CD4-positive, alpha-beta T cell treated with Interleukin-1 beta for 1 hour (primary cell): ENCODE measurements at places on chromosomes 7 and 10.

DNA sequence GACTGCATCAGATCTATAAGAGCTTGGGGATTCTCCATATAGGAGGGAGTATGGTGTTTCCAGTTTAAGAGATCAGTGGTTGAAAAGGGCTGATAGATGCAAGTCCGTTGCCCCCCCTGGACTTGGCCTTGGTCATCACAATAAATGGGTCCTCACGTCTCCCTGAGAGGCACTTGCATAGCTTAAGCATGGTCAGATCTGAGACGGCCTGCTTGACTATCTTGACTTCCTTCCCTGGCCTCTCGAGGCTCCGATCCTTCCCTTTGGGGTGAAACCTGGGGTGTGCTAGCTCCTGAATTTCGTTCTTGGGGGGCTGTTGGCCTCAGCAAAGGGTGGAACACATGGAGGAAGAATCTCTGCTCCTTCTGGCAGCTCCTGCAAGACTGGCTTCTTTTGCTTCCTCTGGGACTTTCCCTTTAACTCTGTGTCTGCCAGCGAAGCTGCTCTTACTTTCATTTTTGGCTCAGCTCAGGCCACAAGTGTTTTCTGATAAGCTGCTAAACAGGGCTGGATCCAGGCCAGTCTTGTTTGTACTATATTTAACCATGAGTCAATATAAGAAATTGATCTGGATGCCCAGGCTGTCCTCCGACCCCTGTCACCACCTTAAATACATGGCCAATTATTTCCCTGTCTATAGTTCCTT, 11.2 kb upstream of the ZNF485 start:
- DNase-seq: peak; percentile 32

DNA sequence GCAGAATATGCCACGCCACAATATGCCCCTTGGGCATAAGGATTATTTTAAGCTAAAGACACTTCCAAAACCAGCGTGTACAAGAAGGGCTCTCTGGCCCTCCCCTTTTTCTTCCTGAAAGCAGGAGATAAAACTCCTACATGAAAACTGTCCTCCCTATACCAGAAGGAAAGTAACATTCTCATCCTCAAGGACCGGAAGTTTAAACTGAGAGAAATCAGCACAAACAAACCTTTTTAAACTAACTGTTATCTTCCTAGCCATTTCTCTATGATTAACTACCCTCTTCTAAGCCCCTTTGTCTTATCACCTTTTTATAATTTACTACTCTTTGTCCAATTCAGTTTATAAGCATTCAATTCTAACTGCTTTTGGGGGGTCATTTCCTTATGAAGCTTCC, 16.4 kb upstream of the RAPGEF5 start:
- no peak for DNase-seq

DNA sequence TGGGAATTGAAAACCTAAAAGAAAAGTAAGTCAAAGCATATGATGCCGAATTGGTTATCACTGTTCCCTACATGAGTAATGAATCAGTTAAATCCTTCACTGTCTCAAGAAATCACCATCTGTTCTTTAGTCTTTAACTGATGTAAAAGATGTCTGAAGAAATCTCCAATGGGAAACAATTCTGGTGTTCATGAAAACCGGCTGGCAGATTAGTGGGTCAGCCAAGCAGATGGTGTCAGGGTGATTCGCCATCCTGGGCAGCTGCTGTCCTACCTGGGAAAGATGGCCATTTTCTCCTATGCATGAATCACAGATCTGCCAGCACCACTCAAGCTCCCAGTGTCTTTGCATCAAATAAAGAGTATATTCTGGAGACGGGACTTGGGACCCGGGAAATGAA, 925.2 kb upstream of the GHITM start:
- no peak for DNase-seq

- DNase-seq: no peak
These were observed 22.9 kb downstream of the SFTPD start for GRCh38 chr10:79926037-79926436.

DNA sequence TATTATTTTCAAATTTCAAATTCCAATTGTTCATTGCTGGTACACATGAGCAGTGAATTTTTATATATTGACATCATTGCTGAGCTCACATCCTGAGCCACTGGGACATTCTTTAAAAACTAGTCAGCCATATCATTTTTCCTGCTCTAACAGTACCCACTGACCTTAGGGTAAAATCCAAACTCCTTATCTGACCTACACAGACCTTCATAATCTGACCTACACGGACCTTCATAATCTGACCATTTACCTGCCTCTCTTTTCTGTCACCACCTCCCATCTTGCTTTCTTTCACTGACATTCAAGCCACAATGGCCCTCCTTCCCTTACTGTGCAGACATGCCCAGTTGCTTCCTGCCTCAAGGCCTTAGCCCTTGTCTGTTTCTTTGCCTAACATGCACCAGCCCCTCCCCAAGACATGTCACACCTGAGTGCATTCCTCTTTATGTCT, 16.1 kb upstream of the CUZD1 start:
- no peak for DNase-seq

DNA sequence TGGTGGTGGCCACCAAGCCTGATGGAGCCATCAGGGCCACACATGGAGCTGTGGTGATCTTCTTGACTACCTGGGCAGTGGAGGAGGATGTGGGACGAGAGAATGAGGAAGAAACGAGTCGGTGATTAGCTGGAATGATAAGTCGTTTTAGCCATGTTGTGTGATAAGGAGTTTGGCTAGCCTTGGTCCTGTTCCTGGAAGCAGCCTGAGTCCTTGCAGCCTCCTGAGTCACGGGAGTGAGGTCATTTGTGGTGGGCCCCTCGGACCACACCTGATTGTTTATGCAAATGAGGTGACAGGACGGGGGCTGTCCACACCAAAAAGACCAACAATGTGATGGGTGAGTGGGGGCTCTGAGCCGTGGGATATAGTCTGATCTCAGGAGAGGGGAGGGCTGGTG, 554.4 kb downstream of the PTPRN2 start:
- DNase-seq: no peak

DNA sequence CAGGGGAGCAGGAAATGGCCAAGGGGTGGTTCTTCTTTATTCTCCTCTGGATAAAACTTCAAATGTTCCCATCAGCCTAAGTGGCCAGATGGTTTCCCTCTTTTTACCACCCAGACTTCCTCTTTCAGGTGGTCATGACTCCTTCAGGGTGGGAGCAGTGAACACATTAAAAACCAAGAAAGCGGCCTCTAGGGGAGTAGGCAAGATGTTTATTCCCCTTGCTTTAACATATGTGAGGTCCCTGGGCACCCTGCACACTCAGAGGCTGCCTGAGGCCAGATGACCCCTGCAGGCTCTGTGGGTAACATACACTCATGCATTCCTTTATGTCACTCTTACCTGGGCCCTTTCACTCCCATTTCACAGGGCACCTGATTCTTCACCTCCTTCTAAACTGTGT, 357.4 kb downstream of the ABCA13 start:
- DNase-seq: no peak

GRCh38 chr7:47361746-47362215, 220.1 kb downstream of the TNS3 start:
- DNase-seq: no peak

GRCh38 chr10:33273295-33274002, 61.0 kb downstream of the NRP1 start:
- no peak for DNase-seq

- no peak for DNase-seq
These were observed 137.3 kb upstream of the FRMD4A start for GRCh38 chr10:14468023-14468441.

GRCh38 chr10:69508738-69509340, 57.6 kb downstream of the TSPAN15 start:
- DNase-seq: no peak

GRCh38 chr10:35307297-35307696, 29.0 kb upstream of the CCNY start:
- DNase-seq: no peak

- no peak for DNase-seq
These were observed 115.3 kb downstream of the NKX6-2 start for GRCh38 chr10:132670546-132671227.

DNA sequence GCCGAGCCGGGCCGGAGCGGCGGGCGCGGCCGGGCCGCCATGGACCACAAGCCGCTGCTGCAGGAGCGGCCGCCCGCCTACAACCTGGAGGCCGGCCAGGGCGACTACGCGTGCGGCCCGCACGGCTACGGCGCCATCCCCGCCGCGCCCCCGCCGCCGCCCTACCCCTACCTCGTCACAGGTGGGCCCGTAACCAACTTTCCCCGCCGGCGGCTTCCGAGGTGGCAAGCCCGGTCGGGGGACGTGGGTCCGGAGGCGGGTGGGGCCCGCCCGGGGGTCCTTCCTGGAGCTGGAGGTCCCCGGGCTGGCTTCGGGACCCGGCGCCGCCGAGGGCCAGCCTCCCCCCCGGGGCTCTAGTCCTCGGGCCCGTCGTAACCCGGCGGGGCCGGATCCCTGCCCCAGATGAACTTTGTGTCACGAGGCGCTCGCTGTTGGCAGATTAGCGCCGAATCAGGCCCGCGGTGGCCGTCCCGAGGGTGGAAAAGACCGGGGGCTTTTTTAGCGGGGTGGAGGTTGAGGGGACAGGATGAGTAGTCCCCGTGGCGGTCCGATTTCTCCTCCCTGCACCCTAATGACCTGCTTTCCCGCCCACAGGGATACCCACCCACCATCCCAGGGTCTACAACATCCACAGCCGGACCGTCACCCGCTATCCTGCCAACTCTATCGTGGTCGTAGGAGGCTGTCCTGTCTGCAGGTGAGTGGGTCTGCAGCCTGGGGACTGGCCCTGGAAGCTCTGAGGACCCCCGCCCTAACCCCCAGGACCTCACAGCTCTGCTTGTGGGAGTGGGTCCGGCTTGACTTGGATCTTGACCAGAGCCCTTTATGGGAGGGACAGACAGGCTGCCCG, 496 bp downstream of the BRI3 start:
- DNase-seq: peak; percentile 24

DNA sequence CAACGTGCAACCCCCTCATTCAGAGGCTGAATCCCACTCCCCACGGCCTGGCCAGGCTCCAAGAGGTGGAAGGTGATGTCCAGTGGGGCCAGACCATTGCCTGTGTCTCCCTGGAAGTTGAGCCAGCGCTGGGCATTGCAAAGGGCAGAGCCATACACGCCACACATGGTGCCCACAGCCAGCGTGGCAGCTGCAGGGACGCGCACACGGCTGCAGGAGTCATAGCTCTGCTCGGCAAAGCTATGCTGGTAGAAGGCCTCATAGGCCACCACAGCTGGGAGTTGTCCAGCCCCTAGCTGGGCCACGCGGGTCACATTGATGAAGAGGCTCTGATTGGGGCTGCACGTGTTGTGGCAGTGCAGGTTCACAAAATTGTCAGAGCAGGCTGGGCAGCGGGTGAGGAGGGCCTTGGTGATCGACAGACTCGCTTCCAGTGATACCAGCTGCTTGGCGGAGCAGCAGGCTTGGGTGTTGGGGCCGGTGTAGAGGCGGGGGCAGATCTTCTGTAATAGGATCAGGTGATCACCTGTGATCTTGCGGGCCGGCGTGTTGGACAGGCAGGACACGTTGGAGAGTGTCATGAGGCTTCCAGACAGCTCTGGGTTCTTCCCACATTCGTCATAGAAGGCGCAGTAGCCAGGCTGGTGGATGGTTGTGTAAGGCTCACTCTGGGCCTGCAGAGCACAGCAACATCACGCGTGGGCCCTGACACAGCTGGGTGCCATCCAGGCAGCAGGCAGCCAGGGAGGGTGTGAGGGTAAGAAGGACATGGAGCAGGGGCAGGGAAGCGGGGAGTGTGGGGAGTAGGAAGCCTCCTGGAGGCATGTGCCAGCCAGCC, 1.2 kb downstream of the NPC1L1 start:
- DNase-seq: no peak

DNA sequence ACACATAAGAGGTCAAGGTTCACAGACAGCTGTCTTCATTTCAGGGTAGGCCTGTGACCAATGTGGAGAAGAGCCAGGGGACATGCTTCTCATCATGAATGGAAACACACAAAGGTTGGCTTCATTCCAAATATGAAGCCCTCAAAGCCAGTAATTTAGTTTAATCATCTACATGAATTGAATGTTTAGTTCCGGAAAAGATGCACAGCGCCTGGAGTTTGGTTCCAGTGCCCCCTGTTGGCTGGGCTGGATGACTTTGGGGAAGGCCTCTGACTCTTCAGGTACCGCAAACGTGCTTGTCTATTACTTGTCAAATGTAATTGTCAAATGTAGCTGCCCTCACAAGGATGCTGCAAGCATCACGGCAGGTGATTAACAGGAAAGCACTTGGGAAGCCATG, 130.7 kb downstream of the ADRA2A start:
- DNase-seq: no peak

DNA sequence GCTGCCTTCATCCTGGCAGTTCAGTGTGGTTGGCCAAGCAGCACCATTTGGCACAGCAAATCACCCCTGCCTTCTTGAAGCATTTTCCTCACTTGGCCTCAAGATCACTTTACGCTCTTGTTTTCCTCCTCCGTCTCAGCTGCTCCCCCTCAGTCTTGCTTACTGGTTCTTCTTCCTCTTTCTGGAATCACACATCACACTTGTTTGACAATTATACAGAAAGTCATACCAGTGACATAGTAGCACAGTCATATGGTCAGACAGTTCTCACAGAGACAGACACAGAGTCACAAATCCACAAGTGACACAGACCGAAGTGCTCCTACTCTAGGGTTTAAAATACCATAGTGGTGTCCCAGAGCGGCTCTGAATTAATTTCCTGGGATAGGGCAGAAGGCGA, 43.8 kb upstream of the ARL4A start:
- peak; percentile 36 for DNase-seq

- DNase-seq: no peak
These were observed 56.4 kb downstream of the KAT6B start for GRCh38 chr10:74882831-74883230.

DNA sequence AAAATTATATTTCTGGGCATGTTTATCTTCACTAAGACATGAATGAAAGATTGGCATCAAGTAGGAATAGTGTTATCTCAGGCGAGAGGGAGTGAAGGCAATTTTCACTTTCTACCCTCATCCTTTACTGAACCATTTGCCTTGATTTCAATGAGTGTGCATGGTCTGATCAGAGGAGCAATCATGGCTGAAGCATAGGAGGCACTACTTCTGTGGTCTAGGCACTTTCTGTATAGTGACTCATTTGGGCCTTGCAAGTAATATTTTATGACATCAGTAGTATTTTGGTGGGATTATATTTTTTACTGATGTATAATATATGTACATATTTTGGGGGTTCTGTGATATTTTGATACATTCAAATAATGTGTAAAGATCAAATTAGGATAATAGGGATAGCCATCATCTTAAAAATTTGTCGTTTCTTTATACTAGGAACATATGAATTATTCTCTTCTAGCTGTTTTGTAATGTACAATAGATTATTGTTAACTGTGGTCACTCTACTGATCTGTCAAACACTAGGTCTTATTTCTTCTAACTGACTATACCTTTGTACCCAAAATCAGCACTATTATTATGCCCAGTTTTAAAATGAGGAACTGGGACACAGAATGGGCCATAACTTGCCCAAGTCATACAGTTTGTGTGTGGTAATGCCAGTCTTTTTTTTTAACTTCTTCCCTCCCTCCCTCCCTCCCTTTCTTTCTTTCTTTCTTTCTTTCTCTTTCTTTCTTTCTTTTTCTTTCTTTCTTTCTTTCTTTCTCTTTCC, 101.9 kb downstream of the RAB11FIP2 start:
- DNase-seq: no peak
